ENCODE measurements at places on chromosomes 5 and 9.

GRCh38 chr5:137621861-137622823, 113.7 kb downstream of the KLHL3 start:
- H3K27me3 ChIP-seq, result no peaks in the 10 kb centered on the region
- no peaks in the 10 kb centered on the region for H3K4me1 ChIP-seq
- DNase-seq, result no peak
- H3K27ac ChIP-seq, result no peak overlapping the region

DNA sequence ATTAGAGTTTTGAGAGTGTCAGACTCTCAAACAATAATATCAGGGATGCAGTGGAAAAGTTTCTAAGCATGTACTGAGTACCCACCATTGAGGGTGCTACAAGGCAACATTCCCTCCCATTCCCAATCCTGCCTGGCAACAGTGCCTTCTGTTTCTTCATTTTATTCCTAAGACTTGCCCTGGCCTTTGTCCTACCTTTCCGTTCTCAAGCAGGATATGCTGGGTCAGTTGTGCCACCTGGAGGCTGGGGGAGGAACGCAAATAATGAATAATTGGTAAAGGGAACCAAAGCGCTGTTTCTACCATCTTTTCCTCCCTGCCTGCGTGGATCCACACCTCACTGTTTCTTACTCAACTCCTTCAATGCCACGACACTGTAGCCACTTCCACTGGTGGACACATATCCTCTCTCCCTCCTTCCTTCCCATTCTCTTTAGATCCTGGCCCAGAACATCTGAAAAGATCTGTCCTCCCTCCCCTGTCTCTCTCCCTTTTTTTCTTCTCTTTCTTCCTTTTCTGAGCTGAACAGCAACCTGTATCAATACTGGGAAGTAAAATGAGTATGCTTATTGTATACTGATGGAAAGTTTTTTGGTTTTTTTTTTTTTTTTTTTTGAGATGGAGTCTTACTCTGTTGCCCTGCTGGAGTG, 149.5 kb downstream of the C9orf152 start:
- H3K27me3 ChIP-seq, result no peaks in the 10 kb centered on the region
- peak; percentile 27 for DNase-seq
- peak overlapping the region; percentile 70 for H3K27ac ChIP-seq
- peaks cover 53% of the 10 kb centered on the region for H3K36me3 ChIP-seq

DNA sequence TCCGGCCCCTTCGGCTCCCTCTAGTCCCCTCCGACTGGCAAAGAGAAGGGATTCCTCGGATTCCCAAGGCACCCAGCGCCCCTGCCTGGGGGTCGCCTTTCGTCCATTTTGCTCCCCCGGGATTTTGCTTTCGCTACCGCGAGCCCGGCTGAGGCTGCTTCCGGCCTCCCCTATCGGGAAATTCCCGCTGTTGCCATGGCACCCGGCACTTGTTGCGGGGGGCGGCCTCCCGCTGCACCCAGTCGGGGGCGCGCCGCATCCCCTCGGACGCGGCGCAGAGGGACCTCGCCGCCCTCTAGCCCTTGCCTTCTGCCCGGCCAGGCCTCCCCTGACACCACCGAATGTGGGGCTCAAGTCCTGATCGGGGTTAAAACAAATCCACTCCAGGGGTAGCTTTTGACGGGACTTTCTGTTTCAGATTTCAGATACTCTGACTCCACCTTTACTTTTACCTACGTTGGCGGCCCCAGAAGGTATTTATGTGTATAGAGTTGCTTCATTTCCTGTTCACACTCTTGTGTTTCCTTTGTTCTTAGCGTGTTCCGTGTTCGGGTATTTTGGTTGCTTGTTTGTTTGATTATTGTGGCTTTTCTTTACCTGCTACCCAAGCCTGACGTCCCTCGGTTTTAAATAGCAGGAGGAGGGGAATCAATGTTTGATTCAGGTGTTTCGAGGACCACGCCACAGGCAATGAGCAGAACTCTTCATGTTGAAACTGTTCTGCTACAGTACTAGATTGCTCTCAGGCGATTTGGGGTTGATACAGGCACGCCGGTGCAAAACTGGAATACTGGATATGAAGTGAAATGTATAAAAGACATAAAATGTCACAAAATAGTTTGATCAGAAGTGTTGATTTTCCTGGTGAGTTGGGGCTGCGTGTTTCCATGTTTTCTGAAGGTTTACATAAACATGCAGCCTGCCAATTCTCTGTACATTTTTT, 1.5 kb downstream of the PARP8 start:
- peaks cover 52% of the 10 kb centered on the region for H3K4me1 ChIP-seq
- peak overlapping the region; percentile 99 for H3K27ac ChIP-seq
- peak overlapping the region; percentile 99 for H3K4me3 ChIP-seq
- peaks cover 27% of the 10 kb centered on the region for H3K36me3 ChIP-seq
- H3K27me3 ChIP-seq, result no peaks in the 10 kb centered on the region
- DNase-seq, result peak; percentile 79

GRCh38 chr9:91162784-91163443, 198.8 kb downstream of the AUH start:
- peak overlapping the region; percentile 85 for H3K4me3 ChIP-seq
- DNase-seq, result peak; percentile 85
- H3K36me3 ChIP-seq, result peaks cover 21% of the 10 kb centered on the region
- H3K4me1 ChIP-seq, result peaks cover 72% of the 10 kb centered on the region
- no peaks in the 10 kb centered on the region for H3K27me3 ChIP-seq
- peak overlapping the region; percentile 94 for H3K27ac ChIP-seq

Measured in T-helper 2 cell treated with Interferon-gamma antibody and Interleukin-4, amounts not matched to agents 5 μg/mL and 100 μg/mL, for 36 hours (primary cell).